Smooth muscle cell of trachea (primary cell): ENCODE measurements at places on chromosomes 5 and 9. TPM values are rescaled to one million over a fixed set of nuclear protein-coding genes. Genes with fewer than 3 reads are reported as not detected.

C9 gene
- total RNA-seq, result under 0.01 TPM in 1 of 2 replicates, not detected in the other

ELP1 gene
- total RNA-seq, result 37.7 and 41.6 TPM in 2 replicates

NPR3 gene
- 82.2 and 123 TPM in 2 replicates for total RNA-seq

TPPP gene
- 0.15 and 0.66 TPM in 2 replicates for total RNA-seq

GPR150 gene
- 0.29 and 0.66 TPM in 2 replicates for total RNA-seq

BRIX1 gene
- 20.0 and 32.3 TPM in 2 replicates for total RNA-seq

CDKN2B gene
- 15.0 and 42.2 TPM in 2 replicates for total RNA-seq

TIMD4 gene
- not detected in 2 replicates for total RNA-seq

VLDLR gene
- 19.8 and 22.0 TPM in 2 replicates for total RNA-seq

MEGF10 gene
- total RNA-seq, result under 0.01 TPM in 1 of 2 replicates, not detected in the other

BICD2 gene
- 43.3 and 60.2 TPM in 2 replicates for total RNA-seq
